ENCODE measurements at places on chromosomes 11 and 22.
A peak's percentile ranks its signal among the peaks of the same experiment; 100 is the strongest.

GRCh38 chr22:37672206-37672919, 3.1 kb upstream of the LGALS1 start:
- DNase-seq: no peak

- no peak for DNase-seq
Measured at GRCh38 chr22:46175631-46176030, 25.3 kb downstream of the PPARA start.

GRCh38 chr11:12110714-12111548, 541 bp downstream of the MICAL2 start:
- peak; percentile 52 for DNase-seq

GRCh38 chr22:23894710-23895598, 771 bp downstream of the MIF start:
- peak; percentile 89 for DNase-seq

GRCh38 chr22:44865193-44866057, 113.0 kb downstream of the ARHGAP8 start:
- no peak for DNase-seq

- no peak for DNase-seq
Measured at GRCh38 chr22:24423519-24424000, 3.8 kb upstream of the ADORA2A start.

- DNase-seq: no peak
Measured at GRCh38 chr11:26828288-26828687, 106.4 kb upstream of the SLC5A12 start.

GRCh38 chr11:134785660-134786284, 373.7 kb upstream of the B3GAT1 start:
- DNase-seq: no peak

DNA sequence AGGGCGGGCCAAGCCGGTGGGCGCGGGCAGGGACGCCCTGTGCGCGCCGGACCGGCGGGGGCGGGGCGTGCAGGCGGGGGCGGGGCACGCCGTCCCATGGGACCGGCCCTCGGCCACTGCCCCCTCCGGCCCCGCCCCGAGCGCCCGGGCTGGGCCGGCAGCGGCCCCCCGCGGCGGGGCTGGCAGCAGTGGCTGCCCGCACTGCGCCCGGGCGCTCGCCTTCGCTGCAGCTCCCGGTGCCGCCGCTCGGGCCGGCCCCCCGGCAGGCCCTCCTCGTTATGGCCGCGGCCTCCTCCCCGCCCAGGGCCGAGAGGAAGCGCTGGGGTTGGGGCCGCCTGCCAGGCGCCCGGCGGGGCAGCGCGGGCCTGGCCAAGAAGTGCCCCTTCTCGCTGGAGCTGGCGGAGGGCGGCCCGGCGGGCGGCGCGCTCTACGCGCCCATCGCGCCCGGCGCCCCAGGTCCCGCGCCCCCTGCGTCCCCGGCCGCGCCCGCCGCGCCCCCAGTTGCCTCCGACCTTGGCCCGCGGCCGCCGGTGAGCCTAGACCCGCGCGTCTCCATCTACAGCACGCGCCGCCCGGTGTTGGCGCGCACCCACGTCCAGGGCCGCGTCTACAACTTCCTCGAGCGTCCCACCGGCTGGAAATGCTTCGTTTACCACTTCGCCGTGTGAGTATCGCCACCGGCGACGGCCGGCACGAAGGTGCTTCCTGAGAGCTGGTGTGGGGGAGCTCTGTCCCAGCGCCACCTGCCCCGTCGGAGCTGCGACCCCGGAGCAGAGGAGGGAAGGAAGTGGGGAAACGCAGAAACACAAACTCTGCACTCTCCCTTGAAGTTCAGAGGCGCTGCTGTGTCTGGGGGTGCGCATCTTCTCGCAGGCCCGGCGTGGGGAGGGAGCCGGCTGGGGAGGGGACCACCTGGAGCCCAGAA, at the start of gene KCNQ1:
Gene KCNQ1 (plus strand): TSS at position 188 of the 925 bp plus-strand sequence. CDS start 91 bp downstream, at position 279.
- DNase-seq: peak; percentile 74

DNA sequence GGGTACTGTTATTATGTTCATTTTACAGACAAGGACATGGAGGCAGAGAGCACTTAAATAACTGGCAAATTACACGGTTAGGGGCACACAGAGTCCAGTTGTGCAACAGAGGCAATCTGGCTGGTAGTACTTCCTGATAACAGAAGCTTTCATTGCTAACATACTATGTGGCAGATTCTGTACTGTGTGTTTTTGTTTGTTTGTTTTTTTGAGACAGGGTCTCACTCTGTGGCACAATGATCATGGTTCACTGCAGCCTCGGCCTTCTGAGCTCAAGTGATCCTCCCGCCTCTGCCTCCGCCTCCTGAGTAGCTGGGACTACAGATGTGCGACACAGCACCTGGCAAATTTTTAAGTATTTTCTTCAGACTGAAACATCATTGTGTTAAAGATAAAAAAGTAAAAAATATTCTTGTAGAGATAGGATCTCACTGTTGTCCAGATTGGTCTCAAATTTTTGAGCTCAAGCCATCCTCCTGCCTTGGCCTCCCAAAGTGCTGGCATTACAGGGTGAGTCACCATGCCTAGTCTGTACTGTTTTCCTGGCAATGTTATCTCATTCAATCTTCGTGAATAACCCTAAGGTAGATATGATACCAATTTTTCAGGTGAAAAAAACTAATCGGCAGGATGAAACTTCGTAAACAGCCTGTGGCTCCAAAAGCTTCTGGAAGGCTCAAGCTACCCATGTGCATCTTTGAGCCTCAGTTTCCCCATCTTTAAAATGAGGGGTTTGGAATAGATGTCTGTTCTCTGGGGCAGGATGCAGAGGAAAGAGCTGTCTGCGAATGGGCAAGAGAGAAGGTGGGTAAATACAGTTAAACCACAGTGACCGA, 921 bp upstream of the NUCB2 start:
- DNase-seq: no peak

- no peak for DNase-seq
Measured at GRCh38 chr11:107669191-107669740, 42.6 kb downstream of the SLN start.

- DNase-seq: peak; percentile 62
Measured at GRCh38 chr11:91608677-91609076, 615.9 kb upstream of the FAT3 start.

DNA sequence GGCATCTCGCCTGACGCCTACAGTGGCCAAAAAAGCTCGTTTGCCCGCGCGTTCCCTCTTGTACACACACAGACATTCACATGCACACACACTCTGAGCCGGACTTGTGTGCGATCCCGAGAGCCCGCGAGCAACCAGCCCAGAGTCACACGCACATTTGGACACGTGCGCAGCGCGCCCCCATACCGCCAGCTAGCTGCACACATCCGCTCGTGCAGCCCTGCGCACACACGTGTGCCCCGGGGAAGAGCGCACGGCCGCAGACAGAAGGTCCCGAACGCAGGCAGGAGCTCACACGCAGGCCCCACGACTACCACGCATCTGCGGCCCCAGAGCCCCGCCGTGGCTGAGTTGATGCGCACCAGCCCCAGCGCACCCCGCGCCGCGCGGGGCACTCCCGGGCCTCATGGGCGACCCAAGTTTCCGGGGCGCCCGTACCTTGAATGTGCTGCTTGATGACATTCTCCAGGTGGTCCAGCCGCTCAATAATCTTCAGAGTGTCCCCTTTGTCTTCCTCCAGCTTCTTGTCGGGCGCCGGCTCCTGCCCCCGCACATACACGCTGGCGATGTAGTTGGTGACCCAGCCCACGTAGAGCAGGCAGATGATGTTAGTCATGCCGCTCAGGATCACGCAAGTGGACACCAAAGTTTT, 758 bp downstream of the GALNT18 start:
- peak; percentile 45 for DNase-seq

DNA sequence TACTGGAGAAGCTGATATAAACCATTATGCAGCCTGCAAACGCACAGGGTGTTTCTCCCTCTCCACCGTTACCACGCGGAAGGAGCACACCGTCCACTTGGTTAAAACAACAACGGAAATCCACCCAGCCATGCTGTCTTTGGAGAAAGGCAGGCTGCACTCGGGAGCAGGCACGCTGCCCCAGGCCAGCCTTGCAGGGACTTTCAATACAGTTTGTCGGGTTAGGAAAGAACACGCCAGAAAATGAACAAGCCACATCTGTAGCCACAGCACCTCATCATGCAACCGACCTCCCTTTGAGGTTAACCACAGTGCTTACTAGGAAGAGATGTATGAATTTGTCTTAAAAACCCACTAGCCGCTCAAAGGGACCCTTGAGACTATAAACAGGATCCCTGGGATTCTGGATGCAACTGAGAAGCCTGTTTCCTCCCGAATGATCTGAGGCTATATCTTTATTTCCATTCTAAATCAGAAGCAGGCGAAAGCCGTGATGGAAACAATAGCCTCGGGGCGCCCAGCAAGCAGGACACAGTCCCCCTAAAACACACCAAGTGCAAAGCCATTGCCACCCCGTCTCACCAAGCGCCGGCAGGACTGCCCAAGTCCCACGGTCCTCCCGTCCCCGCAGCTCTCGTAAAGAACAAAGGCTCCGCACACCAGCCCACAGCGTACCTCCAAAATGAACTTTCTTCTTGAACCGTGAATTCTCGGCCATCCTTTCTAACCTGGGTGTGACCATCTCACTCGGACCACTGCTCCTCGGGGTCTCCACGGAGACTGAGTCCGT, 318.9 kb downstream of the CTTN start:
- no peak for DNase-seq

- peak; percentile 84 for DNase-seq
Measured at GRCh38 chr11:76919887-76920746, 59.4 kb downstream of the ACER3 start.

GRCh38 chr11:1260023-1260501, 37.2 kb downstream of the MUC5B start:
- DNase-seq: no peak

DNA sequence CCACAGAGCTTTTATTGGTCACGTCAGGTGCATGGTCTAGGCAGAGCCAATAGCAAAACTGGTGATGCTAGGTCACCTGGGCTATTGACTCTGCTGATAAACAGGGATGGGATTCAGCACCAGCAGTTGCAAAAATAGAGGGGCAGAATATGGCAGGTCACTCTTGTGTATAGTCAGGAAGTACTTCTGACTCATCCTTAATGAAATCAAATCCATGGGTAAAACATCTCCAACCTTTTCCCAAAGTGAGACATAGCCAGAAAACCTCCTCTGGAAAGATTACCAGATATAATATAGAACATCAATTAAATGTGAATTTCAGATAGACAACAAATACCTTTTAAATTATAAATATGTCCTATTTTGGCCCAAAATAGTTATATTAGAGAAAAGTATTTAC, 383.2 kb downstream of the METTL15 start:
- DNase-seq: no peak

- no peak for DNase-seq
Measured at GRCh38 chr11:45211732-45212131, 65.3 kb downstream of the PRDM11 start.

GRCh38 chr11:116373104-116373944, 399.5 kb downstream of the BUD13 start:
- peak; percentile 57 for DNase-seq

- DNase-seq: no peak
Measured at GRCh38 chr22:36873614-36874308, 13.0 kb downstream of the NCF4 start.

DNA sequence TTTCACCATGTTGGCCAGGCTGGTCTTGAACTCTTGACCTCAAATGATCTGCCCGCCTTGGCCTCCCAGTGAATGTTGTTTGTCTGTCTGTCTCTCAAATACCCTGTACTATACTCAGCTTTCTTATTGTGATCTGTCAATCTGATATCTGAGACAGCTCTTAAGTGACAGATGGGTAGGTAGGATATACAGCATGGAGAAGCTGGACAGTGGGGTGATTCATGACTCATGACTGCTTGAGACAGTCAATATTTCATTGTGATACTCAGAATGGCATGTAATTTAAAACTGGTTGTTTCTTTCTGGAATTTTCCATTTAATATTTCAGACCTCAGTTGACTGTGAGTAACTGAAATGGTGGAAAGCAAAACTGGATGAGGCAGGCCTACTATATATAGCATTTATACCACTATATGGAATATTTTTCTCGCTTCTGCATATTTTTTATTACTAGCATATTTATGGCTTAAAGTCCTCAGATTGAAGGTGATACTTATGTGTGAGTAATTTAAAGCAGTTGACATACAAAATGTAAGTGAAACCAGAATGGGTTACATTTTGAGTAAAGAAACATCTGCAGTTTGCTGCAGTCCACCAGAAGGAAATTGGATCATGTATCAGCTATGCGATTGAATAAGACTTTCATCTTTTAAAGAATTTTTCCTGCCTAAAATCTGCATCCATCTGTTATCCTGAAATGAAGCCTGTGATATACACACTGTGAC, 22.3 kb downstream of the ARHGAP42 start:
- DNase-seq: no peak

GRCh38 chr11:1251236-1251770, 28.4 kb downstream of the MUC5B start:
- no peak for DNase-seq

GRCh38 chr11:63816732-63817131, 3.5 kb downstream of the SPINDOC start:
- DNase-seq: no peak

DNA sequence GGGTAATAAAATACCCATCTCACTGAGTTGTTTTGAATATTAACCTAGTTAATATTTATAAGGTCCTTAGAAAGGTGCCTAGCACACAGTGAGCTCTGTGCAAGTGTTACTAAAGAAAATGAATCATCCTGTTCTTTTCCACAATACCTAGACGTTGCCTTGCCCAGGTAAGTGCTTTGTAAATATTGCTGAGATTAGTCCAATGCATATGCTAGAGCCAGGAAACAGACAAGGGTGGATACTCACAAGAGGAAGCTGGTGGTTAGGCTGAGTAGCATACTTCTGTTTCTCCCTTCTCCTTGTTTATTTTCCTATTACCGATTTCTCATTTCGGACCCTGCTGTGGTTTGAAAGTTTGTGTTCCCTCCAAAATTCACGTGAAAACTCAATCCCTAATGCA, 58.1 kb upstream of the BARX2 start:
- peak; percentile 66 for DNase-seq

DNA sequence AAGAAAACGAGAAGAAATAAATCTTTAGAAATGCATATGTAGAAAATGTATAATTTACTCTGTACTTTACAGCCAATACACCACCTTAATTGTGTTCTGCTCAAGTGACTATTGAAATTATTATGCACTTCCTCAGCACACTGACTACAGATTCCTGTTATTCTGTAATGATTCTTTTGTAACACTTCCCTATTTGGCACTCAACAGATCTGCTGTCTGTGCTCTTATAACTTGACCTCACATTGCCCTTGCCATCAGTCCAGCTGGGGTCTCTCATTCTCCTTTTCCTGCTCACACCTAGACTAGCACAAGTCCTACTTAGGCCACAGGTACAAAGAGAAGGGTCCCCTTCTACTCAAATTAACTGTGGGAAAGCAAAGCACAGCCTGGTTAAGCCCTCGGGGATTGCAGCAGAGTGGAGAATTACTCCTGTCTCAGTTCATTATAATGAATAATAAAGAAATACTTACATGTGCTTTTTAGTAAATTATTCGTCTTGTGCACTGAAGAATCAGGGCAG, 860.4 kb downstream of the OPCML start:
- DNase-seq: no peak

DNA sequence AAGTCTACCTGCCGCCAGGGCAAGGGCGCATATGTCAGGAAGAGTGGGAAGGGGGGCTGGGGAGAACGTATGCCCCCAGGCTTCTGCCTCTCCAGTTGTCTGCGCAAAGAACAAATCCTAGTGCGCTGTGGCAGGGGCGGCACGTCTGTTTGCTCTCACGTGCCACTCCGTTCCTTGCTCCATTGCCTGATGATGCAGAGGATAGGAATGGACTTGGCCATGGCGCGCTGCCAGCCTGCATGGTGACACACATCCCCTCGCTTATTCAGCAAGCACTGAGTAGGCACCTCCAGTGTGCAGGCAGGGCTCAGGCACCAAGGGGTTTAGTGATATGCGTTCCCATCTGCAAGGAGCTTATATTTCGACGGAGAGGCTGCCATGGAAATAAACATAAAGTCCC, 45.4 kb upstream of the SLC22A12 start:
- no peak for DNase-seq
